ENCODE measurements at places on chromosomes 12 and 14.

DNA sequence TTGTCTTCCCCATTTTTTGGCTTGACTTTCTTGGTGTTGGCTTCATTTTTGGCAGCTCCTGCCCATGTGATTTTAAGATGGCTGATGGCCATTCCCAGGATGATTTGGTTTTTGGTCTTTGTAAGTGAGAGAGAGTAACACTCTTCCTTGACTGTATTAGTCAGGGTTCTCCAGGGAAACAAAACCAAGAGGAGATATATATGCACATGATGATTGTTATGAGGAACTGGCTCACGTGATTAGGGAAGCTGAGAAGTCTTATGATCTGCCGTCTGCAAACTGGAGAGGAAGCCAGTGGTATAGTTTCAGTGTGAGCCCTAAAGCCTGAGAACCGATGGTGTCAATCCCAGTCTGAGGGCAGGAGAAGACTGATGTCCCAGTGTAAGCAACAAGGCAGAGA is 146.6 kb downstream of the NRXN3 start:
- no peak for DNase-seq

GRCh38 chr12:94203181-94203546 is 54.8 kb downstream of the PLXNC1 start:
- no peak for DNase-seq

DNA sequence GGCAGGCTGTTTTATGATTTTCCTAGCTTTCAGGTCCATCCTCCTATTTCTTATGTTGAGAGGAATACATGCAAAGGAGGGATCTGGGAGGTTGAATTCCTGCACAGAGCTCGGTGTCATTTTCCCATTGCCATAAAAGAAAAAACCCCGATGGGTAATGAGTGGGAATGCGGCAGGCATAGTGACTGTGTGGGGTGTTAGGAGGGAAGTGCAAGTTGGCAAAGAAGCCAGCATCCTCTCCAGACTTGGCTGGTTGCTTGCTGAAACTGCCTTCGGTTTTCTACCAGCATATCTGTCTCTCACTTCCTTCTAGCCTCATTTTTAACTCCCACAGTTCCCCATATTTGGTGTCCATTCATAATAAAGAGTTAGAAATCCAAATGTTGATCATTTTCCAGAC is 1046.1 kb downstream of the SLC6A15 start:
- DNase-seq: no peak

DNA sequence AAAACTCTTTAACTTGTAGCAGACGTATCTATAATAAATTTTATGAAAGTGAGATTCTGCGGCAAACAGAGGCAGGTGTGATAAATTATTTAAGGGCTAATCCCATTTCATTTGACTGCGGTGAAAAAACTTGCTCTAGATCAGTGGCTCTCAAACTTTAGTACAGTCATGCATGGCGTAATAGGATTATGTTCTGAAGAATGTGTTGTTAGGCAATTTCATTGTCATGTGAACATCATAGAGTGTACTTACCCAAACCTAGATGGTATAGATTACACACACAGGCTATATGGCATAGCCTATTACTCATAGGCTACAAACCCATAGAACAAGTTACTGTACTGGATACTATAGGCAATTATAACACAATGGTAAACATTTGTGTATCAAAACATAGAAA is 83.7 kb downstream of the HEATR5A start:
- DNase-seq: peak; percentile 2

DNA sequence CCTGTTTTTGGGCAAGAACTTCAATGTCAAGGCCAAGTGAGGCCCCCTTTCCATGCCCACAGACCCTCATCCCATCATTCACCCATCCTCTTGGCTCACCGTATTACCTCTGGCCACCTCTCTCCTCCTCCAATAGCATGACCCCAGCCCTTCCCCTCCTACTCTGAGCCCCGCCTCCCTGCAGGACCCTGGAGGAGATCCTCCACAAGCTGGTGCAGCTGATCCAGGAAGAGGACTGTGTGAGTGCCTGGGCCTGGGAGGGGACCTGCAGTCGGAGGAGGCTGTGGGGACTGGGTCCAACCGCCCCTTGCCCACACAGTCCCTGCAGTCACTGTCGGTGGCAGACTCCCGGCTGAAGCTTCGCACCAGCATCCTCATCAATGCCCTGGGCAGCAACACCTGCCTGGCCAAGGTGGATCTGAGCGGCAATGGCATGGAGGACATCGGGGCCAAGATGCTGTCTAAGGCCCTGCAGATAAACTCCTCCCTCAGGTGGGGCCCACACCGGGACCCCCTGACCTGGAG is 7.2 kb downstream of the CARMIL3 start:
- DNase-seq: no peak

- no peak for DNase-seq
Measured at GRCh38 chr14:95515080-95515489, 1.4 kb downstream of the SYNE3 start.

DNA sequence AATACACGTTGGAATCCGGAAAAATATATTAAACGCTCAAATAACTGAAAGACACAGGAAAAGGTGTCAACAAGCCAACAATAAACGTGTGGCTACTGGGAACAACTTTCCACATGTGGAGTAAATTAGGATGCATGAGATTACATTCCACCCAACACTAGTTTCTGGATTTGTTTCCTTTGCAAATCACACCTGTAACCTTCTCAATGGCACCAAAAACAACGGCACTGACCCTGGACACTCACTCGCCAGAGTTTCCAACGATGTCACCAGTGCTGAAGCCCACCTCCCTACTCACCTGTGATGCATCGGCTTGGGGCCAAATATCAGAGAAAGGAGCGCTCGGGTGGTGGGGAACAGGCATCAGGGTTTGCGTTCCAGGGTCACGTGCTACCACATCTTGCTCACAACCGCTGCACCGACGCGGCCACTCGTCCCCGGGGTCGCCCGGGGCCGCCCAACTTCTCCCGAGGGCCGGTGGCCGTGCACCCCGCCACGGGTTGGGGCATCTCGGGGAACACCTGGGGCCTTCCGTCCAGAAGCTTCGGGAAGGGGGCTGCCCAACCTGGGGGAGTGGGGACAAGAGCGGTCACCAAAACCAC is 629 bp downstream of the PRDM4 start:
- peak; percentile 14 for DNase-seq

DNA sequence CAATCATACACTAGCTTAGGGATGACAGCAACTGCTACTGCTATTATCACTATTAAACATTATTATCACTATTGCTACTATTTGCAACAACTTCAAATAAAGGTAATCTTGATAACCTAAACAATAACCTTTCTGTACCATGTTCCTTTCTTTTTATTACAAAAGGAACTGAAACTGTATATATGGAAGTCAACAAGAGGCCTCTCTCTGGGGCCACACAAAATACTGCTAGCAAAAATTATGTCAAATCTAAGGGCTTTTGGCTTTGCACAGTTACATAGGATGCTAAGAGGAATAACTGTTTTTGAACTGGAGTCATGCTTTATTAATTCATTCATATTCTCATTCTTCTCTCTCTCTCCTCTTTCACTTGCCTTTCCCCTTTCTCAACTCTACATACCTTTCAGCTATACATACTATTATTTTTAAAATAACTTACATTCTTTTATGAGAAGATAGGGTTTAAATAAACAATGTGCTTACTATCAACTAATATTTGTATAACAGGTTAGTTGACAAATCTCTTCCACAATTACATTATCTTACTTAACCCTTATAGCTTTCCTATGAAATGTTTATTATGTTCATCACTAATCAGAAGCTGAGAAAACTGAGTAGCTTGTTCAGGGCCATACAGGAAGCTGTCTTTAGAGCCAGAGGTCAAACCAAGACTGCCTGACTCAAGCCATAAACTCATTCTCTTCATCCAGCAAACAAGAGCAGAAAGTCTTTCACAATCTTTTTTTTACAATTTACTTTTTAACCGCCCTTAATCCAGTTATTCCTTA is 25.7 kb downstream of the SPTSSA start:
- peak; percentile 57 for DNase-seq

DNA sequence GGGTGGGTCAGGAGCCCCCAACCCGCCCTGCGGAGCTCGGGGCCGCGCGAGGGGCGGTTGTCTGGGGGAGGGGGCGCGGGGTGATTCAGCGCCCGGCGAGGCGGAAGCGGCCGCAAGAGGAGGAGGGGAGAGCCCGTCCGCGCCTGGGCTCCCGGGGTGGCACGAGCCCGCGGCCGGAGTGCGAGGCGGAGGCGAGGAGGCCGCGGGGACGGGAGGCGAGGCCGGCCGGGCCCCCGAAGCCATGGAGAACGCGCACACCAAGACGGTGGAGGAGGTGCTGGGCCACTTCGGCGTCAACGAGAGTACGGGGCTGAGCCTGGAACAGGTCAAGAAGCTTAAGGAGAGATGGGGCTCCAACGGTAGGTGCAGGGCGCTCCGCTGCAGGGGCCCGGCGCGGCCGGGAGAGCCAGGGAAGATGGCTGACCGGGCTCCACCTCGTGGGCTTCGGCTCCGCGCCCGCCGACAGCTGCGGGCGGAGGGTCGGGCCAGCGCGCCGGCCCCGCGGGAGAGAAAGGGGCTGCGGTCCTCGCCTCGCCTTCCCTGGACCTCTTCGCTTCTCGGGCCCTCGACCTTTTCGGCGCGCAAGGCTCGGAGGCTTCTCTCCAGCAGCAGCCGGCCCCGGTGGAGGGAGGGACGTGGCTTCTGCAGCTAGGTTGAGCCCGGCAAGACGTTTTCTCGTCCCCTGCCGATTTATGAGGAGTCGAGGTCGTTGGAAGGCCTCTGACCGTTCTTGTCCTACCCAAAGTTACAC is 677 bp downstream of the ATP2A2 start:
- DNase-seq: peak; percentile 56

DNA sequence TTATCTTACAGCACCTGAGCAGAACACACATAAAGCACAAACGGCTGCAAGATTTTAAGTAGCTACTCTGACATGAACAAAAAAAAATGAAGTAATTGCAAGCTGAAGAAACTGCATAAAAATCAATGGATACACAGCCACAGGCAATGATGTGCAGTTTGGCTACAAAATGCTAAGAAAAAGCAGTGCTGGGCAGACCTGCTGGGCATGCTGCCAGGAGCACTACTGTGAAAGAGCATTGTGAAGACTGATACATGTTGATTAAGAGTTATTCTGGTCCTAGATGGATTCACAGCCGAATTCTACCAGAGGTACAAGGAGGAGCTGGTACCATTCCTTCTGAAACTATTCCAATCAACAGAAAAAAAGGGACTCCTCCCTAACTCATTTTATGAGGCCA is 20.1 kb upstream of the RTN1 start:
- no peak for DNase-seq

Measured in M059J (cell line).